Heart left ventricle (tissue), 16 donors: ENCODE measurements at places on chromosomes 11 and 22. TPM values are rescaled to one million over a fixed set of nuclear protein-coding genes. Genes with fewer than 3 reads are reported as not detected.

Gene CCDC87
- 0.52 TPM for total RNA-seq

DNA sequence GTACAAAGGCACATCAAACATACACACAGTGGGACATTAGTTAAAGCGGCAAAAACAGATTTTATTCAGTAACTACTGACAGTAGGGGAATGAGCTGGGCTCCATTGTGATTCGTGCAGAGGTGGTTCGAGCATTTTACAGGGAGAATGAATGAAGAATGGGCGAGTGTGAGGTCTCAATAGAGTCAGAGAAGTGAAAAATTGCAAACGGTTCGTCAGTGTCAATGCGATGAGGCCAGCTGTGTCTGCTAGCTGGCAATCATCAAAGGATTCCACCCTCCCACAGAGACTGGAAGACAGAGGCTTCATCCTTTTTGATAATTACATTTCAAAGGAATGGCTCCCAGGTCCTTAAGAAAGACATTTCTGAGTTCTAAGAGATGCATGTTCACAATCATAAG lies 17.4 kb downstream of the OR4D9 start:
- no peak for DNase-seq

GRCh38 chr11:47905358-47906059 lies 57.4 kb upstream of the NUP160 start:
- DNase-seq = no peak

GRCh38 chr11:7501894-7502293 lies 11.9 kb upstream of the PPFIBP2 start:
- no peak for DNase-seq

Gene HEPHL1
- total RNA-seq = not detected

DNA sequence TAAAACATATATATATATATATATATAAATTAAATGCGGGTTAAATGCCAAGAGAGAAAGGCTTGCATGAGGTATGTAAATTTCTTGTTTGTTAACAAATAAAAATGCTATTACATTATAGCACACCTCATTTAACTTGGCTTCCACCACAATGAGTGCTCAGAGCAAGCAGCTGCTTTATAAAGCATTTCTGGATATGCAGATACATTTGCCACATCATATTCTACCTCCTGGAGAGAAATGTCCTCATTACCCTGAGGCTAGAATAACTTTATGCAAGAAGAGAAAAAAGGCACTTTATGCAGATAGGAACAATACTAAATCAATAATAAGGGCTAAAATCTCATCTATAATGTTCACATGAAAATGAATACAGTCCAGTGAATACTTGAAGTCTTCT lies 181.7 kb upstream of the CCDC90B start:
- DNase-seq = no peak

Gene MN1
- total RNA-seq = 7.0 TPM

- no peak for DNase-seq
These were observed 14.3 kb upstream of the LGALS2 start for GRCh38 chr22:37594237-37594636.

Gene FAM180B
- total RNA-seq = 0.27 TPM

Gene LRRN4CL
- 0.63 TPM for total RNA-seq

Gene PRR33
- total RNA-seq = 1.4 TPM

Gene MMP1
- 0.38 TPM for total RNA-seq

GRCh38 chr11:100637706-100638105 lies 49.4 kb upstream of the ARHGAP42 start:
- no peak for DNase-seq

DNA sequence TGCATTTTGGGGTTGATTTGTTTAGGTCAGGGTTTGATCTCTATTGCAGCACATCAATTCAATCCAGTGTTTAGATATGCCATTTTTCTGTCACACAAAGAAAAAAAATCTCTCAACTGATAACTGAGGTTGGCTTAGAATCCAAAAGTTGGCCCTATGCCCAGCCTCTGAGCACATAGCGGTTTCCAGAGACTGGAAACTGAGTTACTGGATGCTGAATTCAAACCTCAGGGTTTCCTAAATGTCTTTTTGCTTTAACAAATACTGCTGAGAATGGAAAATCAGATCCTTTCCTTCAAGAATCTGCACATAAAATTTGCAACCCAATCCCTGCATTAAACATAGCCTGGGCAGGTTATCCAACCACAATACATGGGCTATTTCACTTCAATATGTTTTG lies 4.0 kb downstream of the P4HA3 start:
- no peak for DNase-seq

DNA sequence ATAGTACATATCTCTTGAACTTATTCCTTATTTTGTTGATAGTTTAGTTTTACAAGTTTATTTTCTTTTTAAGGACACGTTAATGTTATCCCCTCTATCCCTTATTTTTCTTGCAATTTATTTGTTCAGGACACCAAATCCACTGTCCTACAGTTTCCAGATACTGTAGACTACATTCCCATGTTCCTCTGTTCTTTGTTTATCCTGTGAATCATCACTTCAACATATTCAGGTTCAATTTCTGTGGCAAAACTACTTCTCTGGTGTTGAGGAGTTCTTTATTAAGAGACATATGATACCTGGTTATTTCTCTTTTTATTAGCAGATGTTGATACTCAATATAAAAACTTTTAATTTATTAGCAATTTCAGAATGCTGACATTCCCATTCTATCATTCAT lies 72.8 kb upstream of the CLNS1A start:
- no peak for DNase-seq

- no peak for DNase-seq
These were observed 186.1 kb downstream of the ARHGAP42 start for GRCh38 chr11:100872951-100873740.

Gene SLC25A18
- 10.2 TPM for total RNA-seq

GRCh38 chr22:26038365-26038764 lies 130.9 kb upstream of the SEZ6L start:
- DNase-seq = no peak

DNA sequence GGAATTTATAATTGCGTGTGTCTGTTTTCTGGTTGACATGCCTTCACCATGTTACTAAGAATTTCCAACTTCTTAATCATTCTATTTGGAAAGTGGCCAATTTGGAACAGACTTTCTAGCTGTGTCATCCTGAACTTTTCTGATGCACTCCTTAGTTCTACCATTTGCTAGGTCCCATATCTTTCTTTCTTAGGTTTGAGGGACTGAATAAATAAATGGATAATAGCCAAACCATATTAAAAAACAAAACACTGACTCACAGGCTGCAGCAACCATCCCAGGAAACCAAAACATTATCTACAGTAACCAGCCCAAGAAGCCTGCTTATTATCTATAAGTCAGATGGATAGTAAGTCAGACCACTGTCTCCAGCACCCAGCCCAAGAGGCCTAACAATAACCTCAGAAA lies 57.5 kb upstream of the PLET1 start:
- no peak for DNase-seq

GRCh38 chr11:35138606-35138942 lies 397 bp upstream of the CD44 start:
- no peak for DNase-seq

DNA sequence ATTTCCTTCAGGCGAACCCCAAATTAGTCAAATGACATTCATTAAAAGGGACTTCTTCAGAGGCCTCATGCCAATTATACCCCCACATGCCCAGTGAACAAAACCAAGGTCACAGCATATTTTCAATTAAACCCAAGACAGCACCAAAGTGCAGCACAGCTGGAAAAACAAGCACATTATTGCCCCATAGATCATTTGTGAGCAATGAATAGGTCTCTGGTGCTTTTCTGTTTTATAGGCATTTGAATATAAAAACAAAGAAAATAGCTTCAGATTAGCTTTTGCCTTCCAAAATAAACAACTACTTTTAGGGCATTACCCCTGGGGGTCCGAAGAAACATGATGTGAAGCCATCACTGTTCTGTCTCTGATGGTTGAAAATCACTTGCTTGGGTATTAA lies 1319.9 kb downstream of the LRRC4C start:
- DNase-seq = no peak

Gene SLC1A2
- 6.3 TPM for total RNA-seq

Gene FAM89B
- 25.8 TPM for total RNA-seq

Gene ST14
- 0.43 TPM for total RNA-seq

Gene CHEK2
- total RNA-seq = 3.2 TPM

Gene TRIM51
- total RNA-seq = not detected

DNA sequence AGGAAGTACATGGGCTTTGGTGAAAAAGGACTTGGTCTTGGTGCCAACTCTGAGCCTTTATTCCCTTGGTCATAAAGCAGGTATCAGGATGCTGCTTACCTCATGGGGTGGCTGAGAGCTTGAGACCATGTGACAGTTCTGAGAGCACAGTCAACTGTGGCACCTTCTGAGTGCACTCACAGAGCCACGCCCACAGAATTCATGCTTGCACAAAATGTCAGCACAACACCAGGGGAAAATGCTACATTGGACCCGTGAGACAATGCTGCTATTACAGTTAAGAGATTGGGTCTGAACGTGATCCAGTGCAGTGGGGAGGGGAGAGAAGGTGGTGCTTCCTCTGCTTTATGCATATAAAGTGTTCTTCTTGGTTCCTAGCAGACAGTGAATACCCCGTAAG lies 79.5 kb upstream of the SPON1 start:
- DNase-seq = no peak

- no peak for DNase-seq
These were observed 12.2 kb upstream of the PIM3 start for GRCh38 chr22:49948116-49948957.

DNA sequence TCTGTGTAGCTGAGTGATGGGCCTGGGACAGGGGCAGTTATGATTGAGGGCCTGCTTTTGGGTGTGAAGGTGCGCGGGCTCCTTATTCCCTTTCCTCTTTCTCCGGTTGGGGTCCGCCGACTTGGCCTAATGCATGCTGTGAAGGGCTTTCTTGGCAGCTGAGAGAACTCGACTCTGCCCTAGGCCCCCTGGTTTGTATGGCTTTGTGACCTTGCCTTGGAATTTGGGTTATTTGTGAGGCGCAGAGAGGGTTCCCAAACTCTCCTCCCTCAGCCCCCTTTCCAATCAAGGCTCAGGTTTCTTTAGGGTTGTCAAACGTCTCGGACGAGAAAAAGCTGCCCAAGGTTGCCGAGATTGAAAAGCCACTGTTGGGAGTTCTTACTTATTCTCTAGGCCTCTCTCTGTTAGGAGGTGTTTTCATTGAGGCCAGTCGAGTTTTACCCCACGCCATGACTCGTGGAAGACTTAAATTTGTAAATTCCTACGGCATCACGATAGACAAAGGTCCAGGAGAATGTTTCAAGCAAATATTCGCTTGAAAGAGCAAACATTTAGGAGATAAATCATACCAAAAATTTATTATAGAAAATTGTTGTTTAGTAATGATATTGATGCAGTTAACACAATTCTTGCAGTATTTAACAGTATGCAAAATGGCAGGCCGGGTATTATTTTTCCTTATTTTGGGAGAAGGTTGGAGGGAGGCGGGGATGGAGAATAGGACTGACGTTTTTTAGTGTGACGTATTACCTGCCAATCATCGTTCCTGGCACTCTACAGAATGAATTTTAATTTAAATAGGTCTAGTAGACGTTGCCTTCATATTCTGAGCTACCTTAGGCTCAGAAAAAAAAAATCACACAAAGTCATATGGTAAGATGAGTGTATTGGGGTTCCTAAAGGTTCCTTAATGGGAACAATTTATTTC lies 689 bp downstream of the PDHX start:
- DNase-seq = no peak

Gene TRPC6
- total RNA-seq = 0.66 TPM

Gene LRRC32
- total RNA-seq = 63.1 TPM

DNA sequence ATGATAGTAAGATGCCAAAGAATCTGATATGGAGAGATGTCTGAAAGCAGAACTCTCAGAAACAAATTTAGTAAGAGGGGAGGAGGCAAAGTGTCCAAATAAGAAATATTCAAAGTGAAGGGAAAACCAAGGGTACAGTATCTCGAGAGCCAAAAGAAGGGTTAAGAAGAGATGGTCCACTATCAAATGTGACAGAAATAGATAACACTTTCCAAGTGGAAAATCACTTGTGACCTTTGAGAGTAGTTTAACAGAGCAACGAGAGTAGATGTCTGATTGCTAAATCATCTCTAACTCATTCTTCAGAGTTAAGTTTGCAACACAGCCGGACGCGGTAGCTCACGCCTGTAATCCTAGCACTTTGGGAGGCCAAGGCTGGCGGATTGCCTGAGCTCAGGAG lies 4.3 kb upstream of the BUD13 start:
- no peak for DNase-seq
